ENCODE measurements at places on chromosomes 2 and 18.

- DNase-seq: no peak
Measured at GRCh38 chr2:222941510-222942032, 80.7 kb downstream of the ACSL3 start.

- DNase-seq: no peak
Measured at GRCh38 chr2:119254601-119255080, 31.0 kb downstream of the STEAP3 start.

- DNase-seq: no peak
Measured at GRCh38 chr18:22179174-22179573, 9.8 kb downstream of the GATA6 start.

- no peak for DNase-seq
Measured at GRCh38 chr2:14903709-14904374, 271.3 kb downstream of the LRATD1 start.

Measured in heart left ventricle (tissue), 16 donors.